ENCODE measurements at places on chromosomes 3 and 15. TPM values are rescaled to one million over a fixed set of nuclear protein-coding genes. Genes with fewer than 3 reads are reported as not detected.
A peak's percentile ranks its signal among the peaks of the same experiment; 100 is the strongest.

Gene THRB
- 60.0 TPM for total RNA-seq

DNA sequence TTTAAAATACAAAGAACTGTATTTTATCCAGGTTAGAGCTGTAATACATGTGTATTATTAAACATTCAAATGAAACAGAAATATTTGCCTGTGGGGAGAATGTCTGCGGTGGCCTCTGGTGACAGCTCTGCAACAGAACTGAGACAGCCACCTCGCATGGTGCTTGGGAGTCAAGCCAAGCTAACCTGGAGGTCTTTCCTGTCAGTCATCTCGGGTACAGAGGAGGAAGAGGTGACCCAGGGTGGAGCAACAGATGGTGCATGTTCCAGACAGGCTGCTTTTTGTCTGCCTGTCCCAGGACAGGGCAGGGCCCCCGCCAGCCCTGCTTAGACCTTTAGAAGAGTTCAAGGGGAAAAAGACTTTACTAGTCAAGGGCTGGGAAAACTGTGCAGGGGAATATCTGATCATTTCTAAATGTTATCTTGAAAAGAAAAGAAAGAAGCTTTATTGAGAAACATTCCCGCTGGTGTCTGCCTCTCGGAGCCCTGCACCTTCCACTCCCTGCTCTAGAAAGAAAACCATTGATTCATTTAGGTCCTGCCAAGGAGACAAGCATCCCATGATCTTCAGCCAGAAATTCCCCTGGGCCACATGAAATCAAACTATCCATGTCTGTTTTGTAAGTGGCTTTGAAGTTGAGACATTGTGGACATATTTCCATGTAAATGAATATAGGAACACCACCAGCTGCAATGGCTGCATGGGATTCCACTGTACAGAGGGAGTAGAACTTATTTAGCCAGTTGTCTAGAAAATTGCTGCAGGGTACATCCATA is 5.5 kb upstream of the NR2E3 start:
- H3K4me3 ChIP-seq, result no peak overlapping the region
- no peaks in the 10 kb centered on the region for H3K27me3 ChIP-seq
- no peaks in the 10 kb centered on the region for H3K4me1 ChIP-seq
- no peak for DNase-seq
- no peaks in the 10 kb centered on the region for H3K36me3 ChIP-seq
- H3K27ac ChIP-seq, result no peak overlapping the region

- no peak for DNase-seq
- no peak overlapping the region for H3K4me3 ChIP-seq
- H3K27ac ChIP-seq, result no peak overlapping the region
Measured at GRCh38 chr3:157861076-157861765, 245.0 kb downstream of the SHOX2 start.

- no peak overlapping the region for H3K4me3 ChIP-seq
- no peaks in the 10 kb centered on the region for H3K4me1 ChIP-seq
- no peaks in the 10 kb centered on the region for H3K36me3 ChIP-seq
- DNase-seq, result no peak
- no peak overlapping the region for H3K27ac ChIP-seq
Measured at GRCh38 chr3:18841422-18842343, 306.6 kb upstream of the KCNH8 start.

- DNase-seq, result no peak
- H3K27me3 ChIP-seq, result no peaks in the 10 kb centered on the region
Measured at GRCh38 chr3:70281663-70282062, 30.8 kb downstream of the MDFIC2 start.

- no peak for DNase-seq
- H3K4me1 ChIP-seq, result peaks cover 66% of the 10 kb centered on the region
- no peaks in the 10 kb centered on the region for H3K36me3 ChIP-seq
- H3K27ac ChIP-seq, result peak overlapping the region; percentile 76
Measured at GRCh38 chr3:30632065-30632464, 25.7 kb downstream of the TGFBR2 start.

GRCh38 chr3:162938083-162938482 is 1441.5 kb downstream of the OTOL1 start:
- H3K4me3 ChIP-seq, result no peak overlapping the region
- H3K27ac ChIP-seq, result no peak overlapping the region
- no peak for DNase-seq
- no peaks in the 10 kb centered on the region for H3K4me1 ChIP-seq
- H3K27me3 ChIP-seq, result no peaks in the 10 kb centered on the region

Gene TMEM207
- total RNA-seq, result not detected

- H3K4me1 ChIP-seq, result no peaks in the 10 kb centered on the region
- no peaks in the 10 kb centered on the region for H3K36me3 ChIP-seq
- no peak overlapping the region for H3K27ac ChIP-seq
- H3K4me3 ChIP-seq, result no peak overlapping the region
Measured at GRCh38 chr15:76470691-76471090, 134.1 kb downstream of the ISL2 start.

DNA sequence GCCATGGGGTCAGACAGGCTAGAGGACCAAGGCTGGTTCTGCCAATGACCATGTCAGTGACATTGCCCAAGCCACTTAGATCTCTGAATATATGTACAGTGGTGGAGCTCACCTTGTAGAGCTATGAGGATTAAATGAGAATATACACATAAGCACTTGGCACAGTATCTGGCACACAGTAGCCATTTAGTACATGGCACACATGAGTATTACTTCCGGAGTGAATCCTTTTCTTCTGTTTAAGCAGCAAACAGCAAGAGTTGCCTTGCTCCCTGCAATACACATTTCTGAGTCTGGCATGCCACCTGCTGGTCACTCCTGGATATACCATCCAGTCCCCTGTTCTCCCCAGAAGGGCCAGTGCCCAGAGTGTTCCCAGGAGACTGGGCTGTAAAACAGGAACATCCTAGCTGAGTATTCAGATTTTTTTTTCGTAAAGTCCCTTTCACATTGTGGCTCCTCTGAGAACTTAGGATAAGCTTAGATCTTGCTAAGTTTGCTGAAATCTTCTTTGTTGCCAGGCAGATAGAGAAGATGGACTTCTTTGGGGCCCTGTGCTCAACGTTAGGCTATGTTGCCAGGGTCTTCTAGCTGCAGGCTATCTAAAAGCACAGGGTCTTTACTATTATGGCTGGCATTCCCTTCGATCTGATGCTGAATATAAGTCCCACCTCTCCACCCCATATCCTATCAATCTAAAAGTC is 203.4 kb downstream of the ADAMTS9 start:
- no peak overlapping the region for H3K4me3 ChIP-seq
- no peaks in the 10 kb centered on the region for H3K27me3 ChIP-seq
- H3K27ac ChIP-seq, result no peak overlapping the region
- peaks cover 7% of the 10 kb centered on the region for H3K4me1 ChIP-seq
- DNase-seq, result peak; percentile 54
- no peaks in the 10 kb centered on the region for H3K36me3 ChIP-seq

- no peaks in the 10 kb centered on the region for H3K36me3 ChIP-seq
- no peak overlapping the region for H3K27ac ChIP-seq
- no peaks in the 10 kb centered on the region for H3K4me1 ChIP-seq
- no peak for DNase-seq
- H3K4me3 ChIP-seq, result no peak overlapping the region
Measured at GRCh38 chr3:170745211-170745718, 124.7 kb downstream of the RPL22L1 start.

Gene STAB1
- total RNA-seq, result 23.5 TPM

DNA sequence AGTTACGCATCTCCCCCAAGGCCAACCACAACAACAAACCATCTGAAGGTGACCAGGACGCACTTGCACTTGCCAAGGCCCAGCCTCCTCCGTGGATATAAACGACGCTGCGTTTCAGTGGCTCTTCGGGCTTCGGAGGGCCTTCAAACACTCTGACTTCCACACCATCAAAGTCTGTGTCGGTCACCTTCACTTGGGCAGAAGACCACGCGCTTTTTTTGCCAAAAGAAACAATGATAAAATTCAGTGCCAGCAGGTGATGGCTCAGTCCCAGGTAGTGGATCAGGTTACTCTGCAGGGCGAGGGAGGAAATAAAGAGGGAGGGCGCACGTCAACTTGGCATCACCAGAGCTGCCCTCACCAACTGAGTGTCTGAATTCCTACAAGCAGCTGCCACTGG is 63.0 kb downstream of the NCEH1 start:
- no peak overlapping the region for H3K4me3 ChIP-seq
- peaks cover 13% of the 10 kb centered on the region for H3K4me1 ChIP-seq
- no peaks in the 10 kb centered on the region for H3K27me3 ChIP-seq
- H3K36me3 ChIP-seq, result no peaks in the 10 kb centered on the region
- H3K27ac ChIP-seq, result no peak overlapping the region

GRCh38 chr3:78659386-78659987 is 1108.3 kb downstream of the ROBO1 start:
- no peak overlapping the region for H3K4me3 ChIP-seq
- H3K27me3 ChIP-seq, result no peaks in the 10 kb centered on the region
- H3K27ac ChIP-seq, result no peak overlapping the region
- H3K4me1 ChIP-seq, result no peaks in the 10 kb centered on the region

DNA sequence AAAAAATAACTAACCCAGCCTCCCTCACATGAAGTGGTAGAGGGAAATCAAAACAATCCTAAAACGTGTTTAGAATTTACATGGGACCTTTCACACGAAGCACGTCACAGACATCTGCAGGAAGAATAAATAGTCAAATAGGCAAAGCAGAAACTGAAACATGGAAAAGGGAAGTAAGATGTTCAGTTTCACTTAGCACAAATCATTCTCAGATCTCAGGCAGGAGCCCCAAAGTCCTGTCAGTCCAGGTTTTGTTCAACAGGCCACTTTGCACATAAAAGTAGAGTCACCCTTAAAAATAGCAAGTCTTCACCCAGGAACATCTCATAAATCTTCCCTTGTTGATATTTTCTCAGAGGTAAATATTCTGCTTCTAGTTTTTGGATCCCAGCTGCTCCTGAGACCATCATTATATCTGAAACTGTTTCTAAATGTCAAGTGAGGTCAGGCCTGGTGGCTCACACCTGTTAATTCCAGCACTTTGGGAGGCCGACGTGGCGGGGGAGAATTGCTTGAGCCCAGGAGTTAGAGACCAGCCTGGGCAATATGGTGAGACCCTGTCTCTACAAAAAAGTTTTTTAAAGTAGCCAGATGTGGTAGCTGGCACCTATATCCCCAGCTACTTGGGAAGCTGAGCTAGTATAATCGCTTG is 1.9 kb downstream of the RUBCN start:
- H3K4me1 ChIP-seq, result peaks cover 21% of the 10 kb centered on the region
- H3K27ac ChIP-seq, result no peak overlapping the region
- DNase-seq, result no peak

Measured in gastrocnemius medialis (tissue), 4 donors.